A549 treated with ZK216348 at 1 μM for 4 hours (cell line): ENCODE measurements at places on chromosomes 11 and 22. TPM values are rescaled to one million over a fixed set of nuclear protein-coding genes. Genes with fewer than 3 reads are reported as not detected.

Gene SLC25A45
- total RNA-seq = 10.4 to 16.8 TPM (median 13.0 TPM) in 5 replicates

Gene CRYBB3
- total RNA-seq = not detected in 5 replicates

Gene OR8A1
- total RNA-seq = not detected in 5 replicates

Gene SOX6
- not detected in 5 replicates for total RNA-seq

Gene PRG3
- not detected in 5 replicates for total RNA-seq

Gene TRIM49
- not detected in 5 replicates for total RNA-seq

Gene CALCA
- 0.22 to 0.35 TPM in 2 of 5 replicates, not detected in the others for total RNA-seq

Gene CHRNA10
- 0.55 to 1.9 TPM (median 0.93 TPM) in 5 replicates for total RNA-seq

Gene PACSIN2
- 103 to 138 TPM (median 131 TPM) in 5 replicates for total RNA-seq

Gene APOA1
- 0.24 to 0.42 TPM (median 0.27 TPM) in 3 of 5 replicates, not detected in the others for total RNA-seq

Gene OR52H1
- total RNA-seq = not detected in 5 replicates

Gene MRGPRX4
- not detected in 5 replicates for total RNA-seq

Gene APOC3
- not detected in 5 replicates for total RNA-seq

Gene MIOX
- total RNA-seq = not detected in 5 replicates

Gene CDC45
- total RNA-seq = 22.2 to 27.0 TPM (median 24.4 TPM) in 5 replicates

Gene LINC01488
- total RNA-seq = not detected in 5 replicates

Gene PKNOX2
- not detected in 5 replicates for total RNA-seq

Gene BARX2
- total RNA-seq = not detected in 5 replicates

Gene VSTM5
- not detected in 5 replicates for total RNA-seq

Gene GRK3
- total RNA-seq = 3.0 to 4.3 TPM (median 3.5 TPM) in 5 replicates

Gene PGA4
- total RNA-seq = not detected in 5 replicates

Gene ANGPTL5
- total RNA-seq = 0.13 TPM in 1 of 5 replicates, not detected in the others

Gene BIRC3
- total RNA-seq = 30.8 to 49.7 TPM (median 45.9 TPM) in 5 replicates

Gene BTG4
- 0.21 to 0.27 TPM in 2 of 5 replicates, not detected in the others for total RNA-seq

Gene NRXN2
- 0.11 to 0.87 TPM (median 0.24 TPM) in 5 replicates for total RNA-seq

Gene CAPN5
- 5.6 to 12.4 TPM (median 8.7 TPM) in 5 replicates for total RNA-seq

Gene CWC15
- 28.0 to 40.1 TPM (median 28.6 TPM) in 5 replicates for total RNA-seq

Gene CFAP300
- total RNA-seq = 5.2 to 7.4 TPM (median 6.2 TPM) in 5 replicates

Gene ZP1
- 0.22 to 0.64 TPM (median 0.32 TPM) in 4 of 5 replicates, not detected in the other for total RNA-seq

Gene APOBEC3A
- total RNA-seq = not detected in 5 replicates

Gene UCP3
- total RNA-seq = 0.97 to 2.8 TPM (median 1.3 TPM) in 5 replicates

Gene ADM2
- total RNA-seq = 0.27 to 0.84 TPM (median 0.69 TPM) in 5 replicates

Gene KDM4E
- total RNA-seq = not detected in 5 replicates

Gene UPK3A
- not detected in 5 replicates for total RNA-seq

Gene SCGB1C1
- not detected in 5 replicates for total RNA-seq

Gene ART1
- total RNA-seq = not detected in 5 replicates

Gene NXPE1
- total RNA-seq = not detected in 5 replicates

Gene POTEH
- total RNA-seq = not detected in 5 replicates

Gene POU2F3
- total RNA-seq = not detected in 5 replicates

Gene CD3D
- total RNA-seq = not detected in 5 replicates

Gene TMPRSS5
- total RNA-seq = 0.09 to 0.63 TPM (median 0.18 TPM) in 4 of 5 replicates, not detected in the other

Gene PATE2
- 0.41 TPM in 1 of 5 replicates, not detected in the others for total RNA-seq

Gene MLC1
- total RNA-seq = 0.04 to 0.08 TPM in 2 of 5 replicates, not detected in the others
